ENCODE measurements at places on chromosomes 4 and X. TPM values are rescaled to one million over a fixed set of nuclear protein-coding genes. Genes with fewer than 3 reads are reported as not detected.

The BGN gene
- total RNA-seq, result 67.1 TPM

The SPIN2A gene
- 0.52 TPM for total RNA-seq

The EPGN gene
- not detected for total RNA-seq

The NUDT6 gene
- 7.5 TPM for total RNA-seq

The CTAG1B gene
- not detected for total RNA-seq

The TCP11X2 gene
- total RNA-seq, result not detected

The CSAG3 gene
- total RNA-seq, result not detected

The EMD gene
- 66.7 TPM for total RNA-seq

The UXT gene
- total RNA-seq, result 103 TPM

The ARHGAP4 gene
- 6.7 TPM for total RNA-seq

The FAM184B gene
- not detected for total RNA-seq
